NCI-H2081 treated with DMSO at 0.1 percent for 48 hours (cell line): ENCODE measurements at places on chromosomes 1 and 21.

- DNase-seq: no peak
Observed at GRCh38 chr1:53549781-53550180, 90.6 kb downstream of the DMRTB1 start.

DNA sequence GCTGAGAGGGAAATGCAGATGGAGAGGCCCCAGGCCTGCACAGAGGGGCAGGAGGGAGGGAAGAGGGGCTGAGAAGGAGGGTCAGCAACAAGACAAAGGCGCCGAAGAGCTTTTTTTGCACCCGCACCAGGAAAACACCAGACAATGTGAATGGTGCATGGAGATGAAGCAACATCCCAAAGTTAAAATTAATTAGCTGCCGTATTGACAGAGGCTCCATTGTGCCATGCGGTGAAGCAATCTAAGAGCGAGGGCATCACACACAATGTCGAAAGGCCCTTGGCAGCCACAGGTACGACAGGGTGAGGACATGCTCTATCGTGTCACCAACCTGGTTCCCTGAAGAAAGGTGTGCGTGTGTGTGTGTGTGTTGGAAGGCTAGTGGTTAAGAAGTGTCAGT lies 41.2 kb downstream of the SSBP3 start:
- DNase-seq: no peak

DNA sequence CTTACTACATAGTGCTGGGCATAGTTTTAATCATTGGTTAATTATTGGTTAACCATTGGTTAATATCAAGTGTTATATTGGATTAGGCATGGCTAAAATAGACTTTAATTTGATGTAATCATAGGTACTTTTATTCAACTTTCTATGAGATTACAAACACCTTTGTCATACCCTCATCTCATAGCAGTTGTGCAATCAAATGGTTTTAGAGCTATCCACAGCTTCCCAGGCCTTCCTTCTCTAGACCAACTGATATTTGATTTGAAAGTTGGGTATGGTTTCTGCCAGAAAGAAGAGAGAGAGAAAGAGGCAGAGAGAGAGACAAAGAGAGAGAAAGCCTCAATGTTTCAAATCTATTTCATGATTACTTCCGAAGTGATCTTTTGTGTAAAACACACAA lies 9.6 kb upstream of the RGS1 start:
- no peak for DNase-seq

DNA sequence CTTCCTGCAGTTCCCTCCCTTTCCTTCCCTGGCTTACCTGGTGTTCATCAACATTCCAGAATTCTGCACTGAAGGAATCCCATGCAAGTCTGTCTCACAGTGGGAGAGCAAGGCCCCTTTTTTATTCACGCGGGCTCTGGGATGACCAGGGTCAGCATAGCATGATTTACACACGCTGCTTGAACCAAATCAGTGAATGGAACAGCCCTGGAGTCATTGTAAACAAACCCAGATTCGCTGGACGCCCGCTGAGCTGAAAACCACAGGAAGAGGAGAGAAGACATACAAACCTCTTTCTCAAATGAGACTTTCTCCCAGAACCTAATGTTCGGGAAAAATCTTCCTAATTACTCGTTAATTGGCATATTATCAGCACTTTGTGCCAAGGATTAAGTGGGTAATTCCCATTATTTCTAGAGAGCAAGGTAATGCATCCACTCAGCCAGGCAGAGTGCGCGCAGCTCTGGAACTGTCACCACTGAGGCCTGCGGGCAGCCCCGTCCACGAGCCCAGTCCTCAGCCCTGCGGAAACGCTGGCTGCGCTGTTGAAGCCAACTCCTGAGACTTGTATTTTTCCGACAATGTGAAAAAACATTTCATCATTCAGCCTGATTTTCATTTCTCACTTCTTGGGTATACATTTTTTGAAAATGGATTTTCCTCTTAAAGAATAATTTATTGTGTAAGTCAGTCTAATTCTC lies 140.0 kb downstream of the ETS2 start:
- DNase-seq: no peak

GRCh38 chr1:99820546-99820945 lies 29.6 kb upstream of the AGL start:
- no peak for DNase-seq

DNA sequence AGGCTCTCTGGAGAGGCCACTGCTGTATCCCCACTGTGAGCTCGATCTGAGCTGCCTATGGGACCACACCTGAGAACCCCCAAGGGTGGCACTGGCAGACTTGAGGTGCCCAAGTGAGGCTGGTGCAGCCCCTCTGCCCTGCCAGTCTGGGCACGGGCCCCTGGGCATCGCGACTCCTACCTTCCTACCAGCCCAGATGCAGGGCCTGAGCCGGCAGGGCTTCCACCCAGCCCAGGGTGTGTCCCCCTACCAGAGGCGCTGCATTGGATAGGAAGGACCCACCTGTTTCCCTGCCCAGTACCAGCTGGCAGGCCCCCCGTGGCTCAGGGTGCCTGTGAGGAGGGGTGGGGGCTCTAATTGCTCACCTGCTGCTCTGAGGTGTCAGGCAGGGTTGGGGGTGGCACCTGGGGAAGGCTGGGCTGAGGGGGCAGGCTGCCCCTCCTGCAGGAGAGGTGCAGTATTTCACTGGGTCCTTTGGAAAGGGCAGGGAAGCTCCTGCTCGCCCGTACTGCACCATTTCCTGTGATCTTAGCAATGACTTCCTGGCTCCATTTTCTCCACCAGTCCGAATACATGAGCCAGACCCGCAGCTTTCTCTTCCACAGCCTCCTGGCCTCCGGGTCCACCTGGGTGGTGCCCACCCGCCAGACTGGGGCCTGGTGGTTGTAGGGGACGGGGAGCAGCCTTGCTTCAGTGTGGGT lies 11.8 kb downstream of the TP73 start:
- DNase-seq: no peak

- DNase-seq: no peak
Observed at GRCh38 chr1:201585901-201586300, 47.0 kb downstream of the NAV1 start.
